Stimulated activated CD4-positive, alpha-beta T cell treated with anti-CD3 and anti-CD28 coated beads, Interleukin-2, amount 100 ng/mL, for 48 hours (primary cell): ENCODE measurements at places on chromosomes 7 and 10.

DNA sequence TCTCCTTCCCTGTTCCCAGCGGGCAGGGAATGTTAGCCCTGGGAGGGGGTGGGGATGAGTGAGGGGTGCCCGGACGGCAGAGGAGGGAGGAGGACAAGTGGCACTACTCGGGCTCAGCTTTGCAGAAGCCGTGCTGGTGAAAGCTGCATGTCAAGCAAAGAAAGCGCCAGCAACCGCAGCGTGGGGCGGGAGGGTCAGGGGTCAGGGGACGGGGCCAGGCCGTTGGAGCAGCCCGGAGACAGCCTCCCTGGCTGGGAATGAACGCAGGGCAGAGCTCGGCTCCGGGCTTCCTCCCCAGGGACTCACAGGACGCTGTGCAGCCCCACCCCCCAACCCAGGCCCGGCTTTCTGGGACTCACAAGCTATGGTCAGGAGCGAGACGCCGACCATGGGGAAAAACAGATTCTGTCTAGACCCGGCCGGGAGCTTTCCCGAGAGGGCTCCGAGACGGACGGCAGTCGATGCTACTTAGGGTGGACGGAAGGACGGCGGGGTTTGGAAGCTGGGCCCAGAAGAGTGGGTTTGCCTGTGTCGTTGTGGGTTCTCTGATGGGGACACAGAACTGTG, 113.4 kb downstream of the VIPR2 start:
- DNase-seq = no peak

DNA sequence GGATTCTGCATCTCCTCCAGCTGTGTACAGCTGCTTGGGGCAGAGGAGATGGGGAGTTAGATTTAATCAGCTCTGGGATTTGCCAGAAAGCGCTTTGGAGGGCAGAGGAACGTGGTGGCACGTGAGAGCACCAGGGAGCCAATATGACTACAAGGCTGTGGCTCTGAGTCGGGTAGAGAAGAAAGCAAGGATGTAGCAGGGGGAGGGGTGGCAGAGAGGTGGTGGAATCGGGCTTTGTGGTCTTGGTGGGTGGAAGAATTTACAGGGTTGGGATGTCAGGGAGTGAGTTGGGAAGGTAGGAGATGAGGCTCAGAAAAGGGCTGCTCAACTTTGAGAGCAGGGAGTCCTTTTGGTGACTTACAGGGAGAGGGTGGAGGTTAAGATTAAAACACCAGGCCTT, 113.6 kb downstream of the CCNY start:
- no peak for DNase-seq

DNA sequence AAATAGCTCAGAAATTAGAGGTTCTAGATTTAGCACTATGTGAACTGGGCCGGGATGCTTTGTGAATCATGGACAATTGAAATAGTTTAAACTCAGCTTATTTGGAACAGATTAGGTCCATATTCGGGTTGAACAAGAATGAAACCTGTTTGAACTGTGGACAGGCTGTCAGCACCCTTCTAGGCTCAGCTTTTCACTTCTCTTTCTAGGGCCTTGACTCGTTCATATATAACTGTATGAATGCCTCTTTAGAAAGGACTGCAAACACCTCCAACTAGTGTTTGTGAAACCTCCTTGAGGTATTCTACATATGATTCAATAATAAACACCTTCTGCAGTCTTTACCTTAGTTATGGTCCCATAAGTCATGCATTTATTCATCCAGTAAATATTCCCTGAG, 115.6 kb downstream of the REEP3 start:
- DNase-seq = no peak

DNA sequence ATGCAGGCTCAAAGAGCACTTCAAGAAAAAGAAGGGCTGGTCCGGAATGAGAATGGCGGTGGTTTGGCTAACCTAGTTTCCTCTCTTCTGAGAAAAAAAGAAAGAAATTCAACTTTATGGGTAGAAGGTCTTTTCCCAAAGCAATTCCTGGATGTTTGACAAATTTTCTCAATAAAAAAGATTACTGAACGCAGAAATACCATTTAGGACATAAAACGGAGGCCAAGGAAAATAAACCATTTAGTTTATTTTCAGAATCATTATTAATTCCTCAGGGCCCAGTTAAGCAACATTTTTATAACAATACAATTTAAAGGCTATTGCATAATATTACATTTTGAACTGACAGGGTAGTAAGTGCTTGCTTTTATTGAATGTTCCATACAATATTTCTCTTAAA, 284.6 kb upstream of the ANKRD30A start:
- no peak for DNase-seq

DNA sequence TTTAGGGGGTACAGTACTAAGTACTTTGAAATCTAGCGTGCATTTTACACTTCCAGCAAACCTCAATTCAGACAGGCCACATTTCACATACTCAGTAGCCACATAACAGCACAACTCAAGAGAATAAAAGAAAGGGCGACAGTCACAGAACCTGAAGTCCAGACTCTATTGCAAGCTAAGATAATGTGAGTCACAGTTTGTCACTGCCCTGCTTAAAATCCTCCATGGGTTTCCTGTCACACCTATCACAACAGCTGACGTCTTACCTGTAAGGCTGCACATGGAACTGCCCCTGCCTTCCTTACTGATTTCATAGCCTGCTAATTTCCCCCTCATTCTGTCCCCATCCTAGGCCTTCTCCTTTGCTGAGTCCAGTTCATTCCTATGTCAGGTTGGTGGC, 16.1 kb upstream of the CDK14 start:
- no peak for DNase-seq

- no peak for DNase-seq
Measured at GRCh38 chr7:77401002-77401401, 15.1 kb downstream of the GSAP start.

- DNase-seq = no peak
Measured at GRCh38 chr7:94975336-94975735, 67.9 kb downstream of the PPP1R9A start.

- no peak for DNase-seq
Measured at GRCh38 chr7:51335057-51335456, 18.4 kb upstream of the COBL start.

DNA sequence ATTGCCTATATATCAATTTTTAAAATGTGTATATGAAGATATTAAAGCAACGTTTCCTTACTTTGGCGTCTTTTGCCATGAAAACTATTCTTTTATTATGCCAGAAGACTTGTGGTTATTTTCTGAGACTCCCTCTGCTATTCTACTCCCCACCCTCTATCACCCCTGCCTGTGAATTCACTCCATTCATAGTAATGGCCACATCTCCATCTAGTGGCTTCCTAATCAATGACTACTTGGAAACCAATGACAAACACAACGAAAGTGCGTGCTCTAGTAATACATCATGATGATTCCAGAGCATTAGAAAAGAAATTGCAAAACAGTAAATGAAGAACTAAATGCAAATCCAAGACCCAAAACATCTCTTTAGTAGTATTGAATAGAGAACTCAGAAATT, 186.7 kb upstream of the HGF start:
- DNase-seq = no peak

DNA sequence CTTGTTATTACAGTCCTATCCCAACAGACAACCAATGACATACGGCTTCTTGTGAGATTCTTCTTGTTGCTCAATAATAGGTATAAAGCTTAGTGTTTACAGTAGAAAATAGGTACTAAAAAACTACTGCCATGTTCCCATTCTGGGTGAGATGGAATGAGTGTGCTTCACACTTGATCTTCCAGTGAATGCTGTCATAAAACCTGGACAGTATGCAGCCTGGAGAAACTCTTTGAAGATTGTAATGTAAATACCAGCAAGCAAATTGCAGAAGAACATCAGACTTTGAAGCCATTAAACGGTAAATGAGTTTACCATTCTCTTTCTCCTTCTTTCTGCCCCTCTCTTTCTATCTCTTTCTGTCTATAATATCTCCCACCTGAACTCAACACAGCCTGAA, 663.7 kb upstream of the COBL start:
- no peak for DNase-seq

GRCh38 chr10:18179891-18180290, 39.7 kb downstream of the CACNB2 start:
- DNase-seq = no peak

GRCh38 chr10:30727524-30727923, 98.0 kb upstream of the LYZL2 start:
- no peak for DNase-seq

DNA sequence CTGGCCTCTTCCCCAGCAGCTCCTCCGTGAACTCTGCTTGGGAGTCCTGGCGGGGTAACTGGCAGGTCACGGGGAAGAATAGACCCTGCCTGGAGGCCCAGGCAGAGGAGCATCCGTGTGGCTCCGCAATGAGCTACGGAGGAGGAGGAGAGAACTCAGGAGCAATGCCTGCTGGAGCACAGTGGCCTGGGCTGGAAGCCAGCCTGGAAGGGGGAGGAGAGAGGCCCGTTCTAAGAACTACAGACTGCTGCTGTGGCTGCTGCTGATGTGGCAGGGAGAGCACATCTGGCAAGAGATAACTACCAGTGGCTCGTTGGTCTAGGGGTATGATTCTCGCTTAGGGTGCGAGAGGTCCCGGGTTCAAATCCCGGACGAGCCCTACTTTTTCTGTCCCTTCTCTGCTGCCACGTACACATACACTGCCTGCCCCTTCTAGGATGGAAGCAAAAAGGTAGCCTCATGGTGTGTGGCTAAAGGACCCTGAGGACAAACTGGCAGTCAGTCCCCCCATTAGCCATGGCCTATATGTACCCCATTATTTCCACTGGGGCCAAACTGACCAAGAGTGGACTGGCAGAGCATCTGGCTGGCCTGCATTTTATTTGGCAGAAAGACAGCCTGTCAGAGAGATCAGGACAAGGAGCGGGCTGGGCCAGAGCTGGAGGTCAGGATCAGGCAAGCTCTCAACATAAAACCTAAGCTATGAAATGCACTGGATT, 7.7 kb upstream of the OPN1SW start:
- DNase-seq = no peak

- no peak for DNase-seq
Measured at GRCh38 chr10:119619215-119619614, 22.5 kb upstream of the TIAL1 start.

- DNase-seq = no peak
Measured at GRCh38 chr10:84179059-84179710, 5.6 kb downstream of the GPR15LG start.

GRCh38 chr7:54837761-54838160, 78.8 kb upstream of the SEC61G start:
- no peak for DNase-seq

DNA sequence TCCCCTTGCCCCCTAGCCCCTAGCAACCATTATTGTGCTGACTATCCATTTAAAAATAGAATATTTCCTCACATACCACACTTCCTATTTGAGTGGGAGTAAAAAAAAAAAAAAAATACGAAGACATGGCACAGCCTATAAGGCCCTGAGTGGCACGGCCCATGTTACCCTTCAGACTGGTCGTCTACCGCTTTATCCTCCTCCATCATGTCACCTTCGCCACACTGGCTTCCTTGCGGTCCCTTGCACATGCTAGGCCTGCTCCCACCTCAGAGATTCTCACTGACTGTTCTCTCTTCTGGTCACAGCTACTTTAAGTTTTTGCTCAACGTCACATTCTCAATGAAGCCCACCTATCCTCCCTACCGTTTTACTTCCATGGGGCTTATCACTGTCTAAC, 130.3 kb downstream of the ATE1 start:
- DNase-seq = no peak

GRCh38 chr7:662576-662975, 63.9 kb upstream of the DNAAF5 start:
- DNase-seq = no peak

- DNase-seq = no peak
Measured at GRCh38 chr10:99058762-99059161, 176.9 kb downstream of the HPSE2 start.

- no peak for DNase-seq
Measured at GRCh38 chr10:19817231-19817933, 1.1 kb downstream of the PLXDC2 start.

DNA sequence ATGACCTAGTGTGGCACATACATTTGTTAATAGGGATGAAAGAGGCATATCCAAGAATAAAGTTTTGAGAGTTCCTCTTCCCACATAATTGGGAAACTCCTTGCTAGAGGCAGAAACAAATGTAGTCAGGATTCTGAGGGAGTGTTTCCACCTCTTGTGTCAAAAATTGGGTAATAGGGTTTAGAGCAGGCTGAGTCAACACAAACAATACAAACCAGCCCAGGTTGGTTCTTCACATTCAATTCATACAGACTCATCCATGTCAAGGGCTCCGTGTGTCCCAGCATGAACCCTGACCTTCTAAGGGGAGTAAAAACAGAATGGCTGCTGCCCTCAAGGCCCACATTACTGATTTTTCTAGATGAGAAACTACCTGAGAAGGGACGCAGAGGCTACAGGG, 75.3 kb downstream of the GLI3 start:
- DNase-seq = no peak

DNA sequence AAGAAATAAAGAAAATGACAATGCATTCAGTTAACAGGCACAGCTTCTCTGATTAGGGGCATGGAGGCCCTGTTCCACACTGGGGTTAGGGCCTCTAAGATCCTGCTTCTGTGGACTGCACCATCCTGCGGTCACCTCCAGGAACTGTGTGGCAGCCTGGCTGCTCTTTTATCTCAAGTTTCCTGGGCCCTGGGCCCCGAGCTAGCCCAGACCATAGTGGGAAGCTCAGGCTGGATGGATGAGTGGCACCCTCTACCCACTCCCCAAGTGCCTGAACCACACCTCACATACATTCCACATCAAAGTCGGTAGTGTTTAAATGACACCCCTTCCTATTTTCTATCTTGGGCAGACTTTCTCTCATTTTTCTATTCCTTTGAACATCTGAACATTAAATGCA, 461.5 kb upstream of the MKI67 start:
- no peak for DNase-seq

GRCh38 chr7:149130572-149131198, 4.6 kb upstream of the ZNF425 start:
- no peak for DNase-seq

DNA sequence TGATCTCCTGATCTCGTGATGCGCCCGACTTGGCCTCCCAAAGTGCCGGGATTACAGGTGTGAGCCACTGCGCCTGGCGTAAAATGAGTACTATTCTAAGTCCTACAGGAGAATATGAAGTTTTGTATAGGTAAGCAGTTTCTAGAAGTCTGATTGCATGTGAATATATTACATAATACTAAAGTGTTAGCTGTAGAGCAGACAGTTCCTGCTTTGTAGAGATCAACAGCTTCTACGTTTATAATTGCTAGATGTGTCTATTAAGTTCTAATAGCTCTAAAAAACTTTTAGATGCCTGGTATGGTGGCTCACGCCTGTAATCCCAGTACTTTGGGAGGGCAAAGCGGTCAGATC, 8.5 kb downstream of the CRCP start:
- DNase-seq = no peak
